ENCODE measurements at places on chromosomes 12 and 14.

DNA sequence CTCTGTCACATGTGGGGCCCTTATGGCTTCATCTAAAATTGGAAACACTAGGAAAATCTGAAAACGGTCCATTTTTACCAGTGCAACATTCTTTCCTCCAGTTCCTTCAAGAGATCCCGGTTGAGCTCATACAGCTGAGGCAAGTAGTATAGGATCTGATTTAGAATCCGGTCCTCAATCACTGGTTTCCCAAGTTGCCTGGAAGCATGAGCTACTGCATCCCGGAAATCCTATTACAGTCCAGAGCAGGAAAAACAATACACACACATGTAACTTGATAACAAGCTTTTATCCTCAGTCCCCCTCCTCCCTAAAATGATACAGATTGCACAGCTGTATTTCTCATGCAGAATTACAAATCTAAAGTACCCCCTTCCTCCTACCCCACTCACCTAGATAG, 67.9 kb upstream of the NR2C1 start:
- no peak for ATAC-seq

- ATAC-seq: no peak
These were observed 3.9 kb upstream of the TMTC2 start for GRCh38 chr12:82682851-82683261.

- no peak for ATAC-seq
These were observed 8.6 kb downstream of the ARHGAP9 start for GRCh38 chr12:57470970-57471656.

DNA sequence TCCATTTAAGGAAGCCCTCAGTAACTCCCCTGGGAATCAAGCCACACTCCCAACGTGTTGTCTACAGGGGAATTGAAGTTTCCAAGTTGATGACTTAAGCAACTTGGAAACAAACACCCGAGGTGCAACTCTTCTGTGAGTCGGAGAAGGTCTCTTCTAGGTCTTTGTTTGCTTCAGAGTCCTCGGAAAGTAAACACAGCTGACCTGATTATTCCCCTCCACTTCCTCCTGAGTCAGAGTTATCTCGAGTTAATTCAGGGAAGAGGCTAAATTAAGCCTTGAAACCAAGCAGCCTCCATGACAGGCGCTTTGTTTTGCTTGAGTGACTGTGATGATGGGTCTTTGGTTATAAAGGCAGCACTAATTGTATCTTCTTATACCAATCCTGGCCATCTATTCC, 41.8 kb downstream of the TUNAR start:
- no peak for ATAC-seq

GRCh38 chr12:24788886-24789285, 160.0 kb downstream of the BCAT1 start:
- ATAC-seq: no peak

DNA sequence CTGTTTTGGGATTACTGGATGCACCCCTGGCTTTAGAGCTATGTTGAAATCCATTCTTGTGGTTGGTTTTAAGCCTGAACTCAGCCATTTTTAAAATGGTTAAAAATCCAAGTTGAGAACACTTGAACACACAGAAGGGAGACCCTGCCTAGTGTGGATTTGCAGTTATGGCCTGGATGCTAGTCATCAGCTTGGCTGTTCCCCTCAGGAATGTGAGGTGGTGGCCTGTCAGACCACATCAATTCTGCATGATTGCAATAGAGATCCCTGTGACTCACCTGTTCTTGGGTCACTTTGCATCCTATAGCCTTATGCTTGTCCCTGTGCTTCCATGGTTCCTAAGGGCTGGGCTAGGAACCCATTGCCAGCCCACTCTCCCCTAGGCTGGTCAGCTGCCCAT, 454.1 kb downstream of the ATP23 start:
- peak; percentile 29 for ATAC-seq

GRCh38 chr14:53967606-53968005, 11.0 kb upstream of the BMP4 start:
- no peak for ATAC-seq

GRCh38 chr14:80959496-80959895, 4.1 kb downstream of the TSHR start:
- ATAC-seq: peak; percentile 68

DNA sequence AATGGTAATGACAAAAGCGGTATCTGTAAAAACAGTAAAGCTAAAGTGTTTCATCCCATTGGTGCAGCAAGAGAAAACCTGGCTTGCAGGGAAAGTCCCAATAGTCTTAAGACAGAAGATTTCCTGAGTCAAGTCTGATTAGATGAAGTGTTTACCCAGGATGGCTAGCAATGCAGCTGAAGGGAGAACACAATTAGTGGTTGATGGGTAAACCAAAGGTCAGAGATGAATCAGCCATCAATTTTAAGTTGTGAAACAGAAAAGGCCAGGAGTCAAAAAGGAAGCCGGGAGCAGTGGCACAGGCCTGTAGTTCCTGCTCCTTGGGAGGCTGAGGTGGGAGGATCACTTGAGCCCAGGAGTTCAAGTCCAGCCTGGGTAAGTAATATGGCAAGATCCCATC, 52.6 kb downstream of the SEC23A start:
- ATAC-seq: peak; percentile 43

GRCh38 chr12:109741286-109741969, 27.8 kb downstream of the FAM222A start:
- no peak for ATAC-seq

DNA sequence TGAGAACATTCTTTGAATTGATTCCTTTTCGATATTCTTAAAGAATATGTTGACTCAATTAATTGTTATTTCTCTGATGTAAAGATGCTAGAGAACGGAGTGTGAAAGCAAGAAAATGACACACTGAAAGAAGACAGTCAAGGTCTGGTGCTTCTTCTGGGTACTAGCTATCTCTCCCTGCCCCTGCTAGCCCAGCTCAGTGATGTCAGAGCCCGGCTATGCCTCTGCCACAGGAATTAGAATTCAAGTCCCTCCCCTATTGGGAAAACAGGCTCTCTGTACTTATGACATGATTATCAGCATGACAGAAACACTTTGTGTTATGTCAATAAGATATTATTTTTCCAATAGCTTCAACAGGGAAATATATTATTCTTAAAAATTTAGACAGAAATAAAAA, 252.4 kb downstream of the KCNC2 start:
- ATAC-seq: no peak

DNA sequence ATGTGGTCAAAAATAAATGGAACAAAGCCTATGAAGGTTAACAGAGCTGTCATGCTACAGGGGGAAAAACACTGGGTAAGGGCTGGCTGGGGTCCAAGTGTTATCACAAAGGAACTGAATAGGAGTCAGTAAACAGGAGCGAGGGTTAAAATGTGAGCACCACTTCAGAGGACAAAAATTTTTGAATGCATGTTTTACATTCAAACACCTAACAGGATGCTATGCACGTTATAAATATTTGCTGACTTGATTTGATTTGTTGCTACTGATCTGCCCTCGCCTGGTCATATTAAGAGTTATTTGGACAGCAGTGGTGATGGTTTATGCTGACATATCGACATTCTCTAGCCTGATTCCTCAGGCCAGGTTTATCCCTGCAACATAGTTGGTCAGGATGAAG, 7.4 kb upstream of the KTN1 start:
- no peak for ATAC-seq

GRCh38 chr12:68913682-68914081, 19.3 kb downstream of the CPM start:
- ATAC-seq: no peak

- ATAC-seq: no peak
These were observed 723.4 kb downstream of the TRHDE start for GRCh38 chr12:72995616-72996015.

GRCh38 chr14:71803539-71804260, 128.5 kb upstream of the RGS6 start:
- no peak for ATAC-seq

GRCh38 chr12:64181430-64182291, 40.4 kb downstream of the KICS2 start:
- ATAC-seq: peak; percentile 99

GRCh38 chr12:120453977-120454376, 7.7 kb downstream of the GATC start:
- peak; percentile 70 for ATAC-seq

DNA sequence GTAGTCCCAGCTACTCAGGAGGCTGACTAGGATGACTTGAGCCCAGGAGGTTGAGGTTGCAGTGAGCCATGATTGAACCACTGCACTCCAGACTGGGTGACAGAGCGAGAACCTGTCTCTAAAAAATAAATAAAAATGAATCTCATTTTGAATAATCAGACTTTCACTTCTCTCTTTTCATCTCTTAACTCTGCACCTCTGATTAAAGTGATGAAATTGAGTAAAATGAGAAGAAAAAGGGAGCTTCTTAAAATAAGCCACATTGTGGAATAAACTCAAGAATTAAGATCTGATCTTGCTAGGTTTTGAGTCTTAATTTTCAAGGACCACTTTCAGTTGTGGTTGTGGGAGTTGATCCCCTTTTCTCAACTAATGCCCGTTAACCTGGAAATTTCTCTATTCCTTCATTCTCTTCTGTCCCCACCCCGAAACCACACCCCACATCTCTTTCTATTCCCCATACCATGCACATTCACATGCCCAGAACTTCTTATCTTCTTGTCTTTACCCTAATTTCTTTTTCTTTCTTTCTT, 70.9 kb upstream of the ETV6 start:
- no peak for ATAC-seq

GRCh38 chr14:72629534-72629933, 264.4 kb downstream of the DPF3 start:
- ATAC-seq: no peak

- ATAC-seq: no peak
These were observed 5.6 kb upstream of the NFATC4 start for GRCh38 chr14:24362241-24362960.

DNA sequence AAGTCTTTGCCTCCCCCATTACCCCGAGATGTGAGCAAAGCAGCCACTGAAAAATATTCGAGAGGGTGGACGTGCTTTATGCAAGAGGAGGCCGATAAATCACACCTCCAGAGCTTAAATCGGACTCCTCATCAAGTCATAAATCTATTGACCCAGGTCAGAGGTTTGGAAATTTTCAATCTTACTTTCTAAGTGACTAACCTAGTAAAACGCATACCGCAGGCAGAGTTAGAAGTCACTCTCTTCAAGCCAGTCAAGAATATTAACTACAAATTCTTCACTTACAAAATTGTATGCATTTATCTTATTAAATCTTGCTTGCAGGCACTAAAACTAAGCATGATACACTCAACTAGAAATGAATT, 34.9 kb downstream of the GPHB5 start:
- no peak for ATAC-seq

DNA sequence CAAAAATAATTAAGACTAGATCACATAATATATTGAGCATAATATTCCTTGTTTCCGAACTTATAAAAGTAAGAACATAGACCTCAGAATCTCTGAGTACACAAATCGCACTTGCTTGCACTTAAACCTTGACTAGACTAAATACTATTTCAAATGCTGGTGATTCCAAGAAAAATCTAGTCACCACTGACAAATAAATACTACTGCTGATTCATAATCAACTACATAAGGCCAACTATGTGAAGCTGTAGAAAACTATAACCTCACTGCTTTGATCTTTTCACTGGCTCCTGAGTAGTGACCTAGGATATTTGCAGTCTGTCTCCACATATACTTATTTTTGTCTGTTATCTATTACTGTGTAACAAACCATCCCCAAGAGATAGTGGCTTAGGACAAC, 245.4 kb downstream of the DIO2 start:
- ATAC-seq: no peak

- ATAC-seq: no peak
These were observed 169.9 kb downstream of the DYRK2 start for GRCh38 chr12:67818459-67818903.

DNA sequence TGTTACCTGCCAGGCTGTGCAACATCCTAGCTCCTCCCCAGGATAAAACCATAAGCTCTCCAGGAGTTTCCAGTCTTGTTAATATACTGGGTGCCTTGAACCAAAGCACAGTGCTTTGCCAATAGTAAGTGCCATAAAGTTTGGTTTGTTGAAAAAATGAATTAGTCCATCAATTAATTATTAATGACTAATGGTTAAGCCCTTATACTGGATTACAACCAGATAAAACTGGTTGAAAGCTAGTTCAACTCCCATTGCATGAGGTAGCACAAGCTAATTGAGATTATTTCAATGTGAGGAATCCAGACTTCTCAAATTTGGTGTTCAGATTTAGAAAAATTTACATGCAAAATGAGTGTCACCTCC, 1.6 kb upstream of the KRT3 start:
- ATAC-seq: no peak

GRCh38 chr12:2294651-2295475, 242.1 kb downstream of the CACNA1C start:
- no peak for ATAC-seq

DNA sequence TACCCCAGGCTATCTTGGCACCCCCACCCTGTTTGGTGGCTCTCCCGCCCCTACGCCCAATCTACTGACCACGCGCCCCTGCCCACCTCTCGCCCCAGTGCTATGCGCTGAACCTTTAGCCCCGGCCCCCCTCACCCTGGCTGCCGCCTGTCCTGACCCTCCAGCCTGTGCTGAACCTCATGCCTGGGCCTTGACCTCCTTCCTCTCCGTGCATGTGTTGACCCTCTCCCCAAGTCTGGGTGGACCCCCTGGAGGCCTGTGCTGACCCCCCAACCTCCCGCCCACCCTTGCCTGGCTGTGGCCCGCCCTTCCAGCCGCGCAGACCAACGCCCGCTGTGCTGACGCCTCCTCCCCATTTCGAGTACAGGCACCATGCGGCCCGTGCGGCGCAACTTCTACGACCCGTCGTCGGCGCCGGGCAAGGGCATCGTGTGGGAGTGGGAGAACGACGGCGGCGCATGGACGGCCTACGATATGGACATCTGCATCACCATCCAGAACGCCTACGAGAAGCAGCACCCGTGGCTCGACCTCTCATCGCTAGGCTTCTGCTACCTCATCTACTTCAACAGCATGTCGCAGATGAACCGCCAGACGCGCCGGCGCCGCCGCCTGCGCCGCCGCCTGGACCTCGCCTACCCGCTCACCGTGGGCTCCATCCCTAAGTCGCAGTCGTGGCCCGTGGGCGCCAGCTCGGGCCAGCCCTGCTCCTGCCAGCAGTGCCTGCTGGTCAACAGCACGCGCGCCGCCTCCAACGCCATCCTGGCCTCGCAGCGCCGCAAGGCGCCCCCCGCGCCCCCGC, 20.7 kb downstream of the DTX1 start:
- peak; percentile 5 for ATAC-seq

GRCh38 chr14:105066240-105067071, 1.2 kb upstream of the GPR132 start:
- ATAC-seq: no peak

GRCh38 chr14:90572441-90573150, 175.8 kb downstream of the CALM1 start:
- no peak for ATAC-seq

DNA sequence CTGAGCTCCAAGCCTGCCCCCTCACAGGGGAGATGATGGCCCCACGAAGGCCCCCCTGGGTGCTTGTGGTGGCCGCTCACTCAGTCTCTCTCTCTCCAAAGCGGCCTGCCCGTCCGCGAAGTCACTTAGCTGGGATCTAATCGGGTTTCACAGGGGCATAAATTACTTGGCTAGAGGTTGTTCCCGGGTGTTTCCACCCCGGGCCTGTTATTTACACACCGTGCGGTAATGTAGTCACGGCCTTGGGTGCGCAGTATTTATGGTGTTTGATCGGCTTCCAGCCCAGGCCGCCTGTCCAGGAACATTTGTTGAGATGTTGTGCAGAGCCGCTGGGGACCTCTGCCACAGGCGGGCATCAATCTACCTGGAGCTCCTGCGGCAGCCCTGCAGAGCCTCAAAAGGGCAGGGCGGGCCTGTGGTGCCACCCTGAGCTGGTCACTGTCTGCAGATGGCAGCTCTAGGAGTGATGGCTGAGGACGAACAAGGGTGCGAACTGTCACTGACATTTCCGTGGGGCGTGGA, 91.2 kb downstream of the KIF26A start:
- no peak for ATAC-seq
